ENCODE measurements at places on chromosomes 2 and 18.

- DNase-seq, result no peak
Measured at GRCh38 chr18:37362158-37362890, 203.3 kb downstream of the CELF4 start.

- DNase-seq, result no peak
Measured at GRCh38 chr2:85806358-85807118, 52.7 kb downstream of the ATOH8 start.

- peak; percentile 90 for DNase-seq
Measured at GRCh38 chr18:76459687-76460350, 35.2 kb downstream of the ZNF516 start.

DNA sequence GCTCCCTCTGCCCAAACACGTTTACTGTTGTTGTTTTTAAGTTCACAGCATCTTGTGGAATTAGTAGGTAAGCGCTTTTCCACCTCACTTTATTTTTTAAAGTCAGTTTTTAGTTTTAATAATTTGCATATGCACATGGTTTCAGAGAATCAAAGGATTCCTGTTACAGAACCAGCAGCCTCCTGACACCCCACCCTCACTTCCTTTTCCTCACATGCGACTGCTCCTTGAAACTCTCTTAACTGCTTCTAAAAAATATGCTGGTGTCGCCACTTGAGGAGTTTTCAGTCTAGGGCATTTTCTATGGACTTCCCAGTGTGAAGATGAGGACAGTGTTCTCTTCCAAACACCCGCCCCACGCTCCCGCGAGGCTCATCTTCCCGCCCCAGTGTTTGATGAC lies 14.4 kb downstream of the TMEM37 start:
- no peak for DNase-seq

- DNase-seq, result no peak
Measured at GRCh38 chr18:77316641-77317040, 67.0 kb downstream of the GALR1 start.

- no peak for DNase-seq
Measured at GRCh38 chr18:68699043-68699442, 15.9 kb downstream of the TMX3 start.

DNA sequence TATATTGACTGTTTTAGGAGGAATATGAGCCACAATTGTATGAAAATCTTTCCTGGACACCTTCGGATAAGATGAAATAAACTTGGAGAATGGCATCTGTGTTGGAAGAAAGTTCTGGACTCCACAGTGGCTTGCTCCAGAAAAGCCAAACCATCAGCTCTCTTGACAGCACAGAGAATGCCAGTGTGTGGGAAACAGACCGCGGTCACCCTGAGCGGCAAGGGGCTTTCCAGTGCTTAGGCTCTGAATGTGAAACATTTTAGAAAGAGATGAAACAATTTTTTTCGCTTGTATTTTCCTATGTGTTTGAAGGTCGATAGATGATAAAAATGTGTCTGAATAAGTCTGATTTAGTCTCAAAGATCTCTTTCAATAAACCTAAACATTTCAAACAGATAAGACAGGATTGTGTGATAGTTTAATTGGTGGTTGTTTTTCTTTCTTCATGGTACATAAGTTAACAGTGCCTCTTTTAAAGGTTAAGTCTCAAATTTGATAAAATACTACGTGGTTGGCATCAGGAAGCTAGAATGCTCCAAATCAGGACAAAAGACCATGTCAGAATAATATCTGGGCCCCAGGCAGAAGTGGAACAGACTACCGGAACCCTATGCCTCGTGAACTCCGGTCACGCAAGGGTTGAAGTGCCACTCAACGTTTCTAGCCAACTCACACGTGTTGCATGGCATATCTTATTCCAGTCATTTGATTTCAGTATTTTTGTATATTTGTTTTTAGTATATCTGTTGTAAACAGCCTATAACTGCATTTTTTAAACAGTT lies 28.9 kb downstream of the PTGR3 start:
- no peak for DNase-seq

GRCh38 chr2:117737846-117738245 lies 76.6 kb upstream of the DDX18 start:
- no peak for DNase-seq

- DNase-seq, result no peak
Measured at GRCh38 chr2:12515871-12516270, 200.9 kb upstream of the TRIB2 start.

DNA sequence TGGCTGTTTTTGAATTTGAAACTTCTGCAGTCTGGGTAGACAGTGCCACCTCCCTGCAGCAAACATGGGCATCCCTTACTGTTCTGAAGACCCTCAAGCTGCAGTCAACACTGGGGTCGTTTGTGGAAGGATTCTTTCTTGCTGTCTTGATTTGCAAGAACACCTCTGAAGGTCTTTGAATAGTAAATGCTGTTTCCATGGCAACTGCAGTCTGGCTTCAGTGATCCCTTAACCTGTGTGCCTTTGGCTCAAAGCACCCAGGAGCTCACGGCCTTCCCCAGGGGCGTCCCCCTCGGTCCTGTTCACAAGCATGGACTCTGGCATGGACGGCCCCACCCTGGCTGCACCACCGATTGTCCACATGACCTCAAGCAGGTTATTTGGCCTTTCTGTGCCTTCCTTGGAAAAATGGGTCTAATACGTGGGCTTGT lies 38.3 kb downstream of the LRRFIP1 start:
- no peak for DNase-seq

- no peak for DNase-seq
Measured at GRCh38 chr18:8771930-8772329, 66.6 kb downstream of the MTCL1 start.

- DNase-seq, result no peak
Measured at GRCh38 chr18:36335476-36336279, 38.2 kb downstream of the FHOD3 start.

GRCh38 chr2:231030725-231031124 lies 6.6 kb upstream of the C2orf72 start:
- DNase-seq, result no peak

- no peak for DNase-seq
Measured at GRCh38 chr18:76486038-76486437, 9.0 kb downstream of the ZNF516 start.

DNA sequence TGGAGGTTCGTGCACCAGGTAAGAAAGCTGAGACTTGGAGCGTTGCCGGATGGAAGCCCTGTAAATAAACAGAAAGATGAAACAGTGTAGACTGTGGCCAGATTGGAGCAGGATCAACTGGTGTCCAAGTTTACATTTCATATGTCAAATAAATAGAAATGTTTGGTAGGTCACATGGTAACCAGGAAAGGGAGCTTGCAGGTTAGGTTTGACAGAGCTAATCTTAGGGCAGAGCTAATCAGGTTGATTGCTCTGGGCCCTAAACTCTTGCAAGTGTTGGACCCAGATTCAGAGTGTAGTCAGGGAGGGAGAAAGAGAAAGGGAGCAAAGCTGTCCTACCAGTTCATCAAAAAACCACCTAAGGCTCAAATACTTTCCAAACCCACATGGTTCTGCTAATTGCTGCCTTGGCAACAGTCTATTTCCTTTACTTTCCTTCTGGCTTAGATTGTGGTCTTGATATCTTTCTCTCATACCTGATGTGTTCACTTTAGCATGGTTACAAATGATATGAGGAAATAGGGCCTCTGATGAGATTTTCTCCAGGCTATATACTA lies 63.2 kb downstream of the G6PC2 start:
- no peak for DNase-seq

DNA sequence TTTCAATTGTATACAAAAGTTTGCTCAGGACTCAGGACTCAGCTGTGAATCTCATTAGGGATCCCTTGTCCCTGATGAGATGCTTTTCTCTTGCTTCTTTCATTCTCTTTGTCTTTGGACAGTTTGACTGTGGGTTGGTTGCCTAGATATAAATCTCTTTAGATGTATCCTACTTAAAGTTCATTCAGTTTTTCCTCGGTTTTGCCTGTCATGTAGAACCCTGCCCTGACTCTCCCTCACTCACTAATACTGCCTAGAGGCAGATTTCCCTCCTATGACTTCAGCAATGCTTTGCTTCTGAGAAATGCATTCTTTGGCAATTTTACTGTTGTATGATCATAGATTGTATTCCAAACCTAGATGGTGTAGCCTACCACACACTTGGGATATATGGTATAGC lies 421.4 kb upstream of the TCF4 start:
- DNase-seq, result no peak

GRCh38 chr2:186862869-186863709 lies 14.1 kb upstream of the ZSWIM2 start:
- DNase-seq, result no peak
